CD4-positive, alpha-beta T cell (primary cell): ENCODE measurements at places on chromosomes 11 and 22. TPM values are rescaled to one million over a fixed set of nuclear protein-coding genes. Genes with fewer than 3 reads are reported as not detected.
A peak's percentile ranks its signal among the peaks of the same experiment; 100 is the strongest.

The TSPAN4 gene
- total RNA-seq = 1.6 TPM

GRCh38 chr11:79419120-79419519 is 21.7 kb downstream of the TENM4 start:
- H3K27ac ChIP-seq = no peak overlapping the region
- H3K4me1 ChIP-seq = no peaks in the 10 kb centered on the region
- no peaks in the 10 kb centered on the region for H3K36me3 ChIP-seq
- no peak overlapping the region for H3K4me3 ChIP-seq
- no peaks in the 10 kb centered on the region for H3K27me3 ChIP-seq
- DNase-seq = no peak

DNA sequence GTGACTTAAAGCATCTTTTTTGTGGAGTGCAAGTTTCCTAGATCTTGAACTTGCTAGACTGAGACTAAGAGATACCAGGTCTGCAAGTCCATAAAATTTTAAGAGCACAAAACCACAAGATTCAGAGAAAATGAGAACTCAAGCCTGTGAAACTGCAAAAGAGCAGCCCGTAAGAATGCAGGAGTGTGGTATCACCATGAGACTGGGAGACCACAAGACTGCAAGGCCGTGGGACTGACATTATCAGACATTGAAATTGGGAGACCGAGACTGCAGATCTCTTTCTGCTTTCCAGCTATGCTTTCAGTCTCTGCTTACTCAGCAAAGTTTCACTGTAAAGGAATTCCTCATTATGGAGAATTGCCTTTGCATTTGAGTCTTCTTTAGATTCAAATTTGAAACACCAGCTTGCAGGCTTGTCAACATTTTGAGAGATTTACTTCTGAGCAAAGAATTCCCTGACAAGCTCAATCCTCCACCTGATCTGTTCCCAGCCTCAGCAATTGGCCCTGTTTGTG is 621.2 kb downstream of the KCNA4 start:
- H3K27me3 ChIP-seq = no peaks in the 10 kb centered on the region
- no peak overlapping the region for H3K27ac ChIP-seq
- H3K36me3 ChIP-seq = no peaks in the 10 kb centered on the region

The APOL6 gene
- total RNA-seq = 39.3 TPM

The YPEL1 gene
- total RNA-seq = 2.3 TPM

DNA sequence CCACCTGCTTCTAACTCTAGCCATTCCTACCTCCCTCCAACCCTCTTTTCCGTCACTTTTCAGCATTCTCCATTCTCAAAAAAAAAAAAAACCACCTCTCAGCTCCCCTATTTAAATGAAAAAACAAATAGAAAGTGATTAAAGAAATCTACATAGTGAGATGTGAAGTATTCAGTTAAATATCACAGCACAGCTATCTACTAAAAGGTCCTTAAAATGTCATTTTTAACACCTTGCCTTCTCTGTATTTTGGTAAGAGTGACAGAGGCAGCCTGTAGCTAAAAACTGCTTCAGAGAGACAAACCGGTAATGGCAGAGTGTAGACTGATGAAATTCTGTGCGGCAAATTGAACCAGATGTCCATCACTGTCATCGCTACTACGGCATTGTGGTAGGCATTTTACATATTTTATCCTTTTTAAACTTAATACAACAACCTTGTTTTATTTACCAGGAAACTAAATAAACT is 346 bp upstream of the ALG9 start:
- H3K27me3 ChIP-seq = no peaks in the 10 kb centered on the region
- DNase-seq = no peak
- H3K36me3 ChIP-seq = peaks cover 33% of the 10 kb centered on the region
- peak overlapping the region; percentile 83 for H3K27ac ChIP-seq

The ARHGAP42 gene
- not detected for total RNA-seq

The RBMXL2 gene
- total RNA-seq = 0.14 TPM

GRCh38 chr11:12800032-12800671 is 125.9 kb downstream of the TEAD1 start:
- H3K27me3 ChIP-seq = peaks cover 31% of the 10 kb centered on the region
- no peak overlapping the region for H3K27ac ChIP-seq
- no peaks in the 10 kb centered on the region for H3K4me1 ChIP-seq

- peaks cover 23% of the 10 kb centered on the region for H3K36me3 ChIP-seq
- H3K27me3 ChIP-seq = no peaks in the 10 kb centered on the region
- peak overlapping the region; percentile 55 for H3K27ac ChIP-seq
- H3K4me1 ChIP-seq = peaks cover 64% of the 10 kb centered on the region
- DNase-seq = no peak
- peak overlapping the region; percentile 72 for H3K4me3 ChIP-seq
Measured at GRCh38 chr11:1762537-1763302, 1.0 kb downstream of the CTSD start.

DNA sequence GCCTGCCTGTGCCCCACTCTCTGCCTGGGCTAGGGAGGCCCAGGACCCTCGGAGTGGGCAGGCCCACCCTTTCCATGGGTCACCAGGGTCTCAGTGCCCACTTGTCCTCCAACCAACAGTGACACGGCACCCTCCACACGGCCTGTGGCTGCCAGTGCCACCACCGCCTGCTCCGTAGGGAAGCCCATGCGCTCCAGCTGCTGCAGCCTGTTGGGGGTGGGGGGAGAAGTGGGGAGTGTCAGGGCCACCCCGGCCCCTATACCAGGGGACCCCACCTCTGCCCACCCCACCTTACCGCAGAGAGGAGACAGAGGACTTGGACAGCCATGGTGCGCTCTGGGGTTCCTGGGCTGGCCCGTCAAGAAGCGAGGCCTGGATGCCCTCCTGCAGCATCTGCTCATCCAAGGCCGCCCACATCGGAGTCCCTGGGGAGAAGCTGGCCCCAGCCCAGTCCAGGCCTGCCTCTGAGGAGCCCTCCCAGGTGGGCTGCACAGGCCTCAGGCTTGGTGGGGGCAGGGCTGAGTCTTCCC is 7.7 kb downstream of the RHBDD3 start:
- DNase-seq = no peak
- H3K27me3 ChIP-seq = no peaks in the 10 kb centered on the region
- H3K36me3 ChIP-seq = peaks cover 6% of the 10 kb centered on the region
- H3K27ac ChIP-seq = no peak overlapping the region
- no peak overlapping the region for H3K4me3 ChIP-seq
- no peaks in the 10 kb centered on the region for H3K4me1 ChIP-seq

GRCh38 chr22:36369004-36369921 is 18.5 kb downstream of the MYH9 start:
- peak overlapping the region; percentile 39 for H3K4me3 ChIP-seq
- DNase-seq = peak; percentile 61
- H3K27ac ChIP-seq = peak overlapping the region; percentile 63
- H3K36me3 ChIP-seq = peaks cover 35% of the 10 kb centered on the region

The PCSK7 gene
- 247 TPM for total RNA-seq

The KCTD17 gene
- 17.3 TPM for total RNA-seq

The MYBPC3 gene
- not detected for total RNA-seq

The CDC42EP1 gene
- not detected for total RNA-seq

GRCh38 chr22:21936151-21936775 is 16.4 kb downstream of the PPM1F start:
- H3K27ac ChIP-seq = peak overlapping the region; percentile 2
- peaks cover 27% of the 10 kb centered on the region for H3K36me3 ChIP-seq
- no peak overlapping the region for H3K4me3 ChIP-seq
- H3K27me3 ChIP-seq = no peaks in the 10 kb centered on the region
- H3K4me1 ChIP-seq = peaks cover 40% of the 10 kb centered on the region

DNA sequence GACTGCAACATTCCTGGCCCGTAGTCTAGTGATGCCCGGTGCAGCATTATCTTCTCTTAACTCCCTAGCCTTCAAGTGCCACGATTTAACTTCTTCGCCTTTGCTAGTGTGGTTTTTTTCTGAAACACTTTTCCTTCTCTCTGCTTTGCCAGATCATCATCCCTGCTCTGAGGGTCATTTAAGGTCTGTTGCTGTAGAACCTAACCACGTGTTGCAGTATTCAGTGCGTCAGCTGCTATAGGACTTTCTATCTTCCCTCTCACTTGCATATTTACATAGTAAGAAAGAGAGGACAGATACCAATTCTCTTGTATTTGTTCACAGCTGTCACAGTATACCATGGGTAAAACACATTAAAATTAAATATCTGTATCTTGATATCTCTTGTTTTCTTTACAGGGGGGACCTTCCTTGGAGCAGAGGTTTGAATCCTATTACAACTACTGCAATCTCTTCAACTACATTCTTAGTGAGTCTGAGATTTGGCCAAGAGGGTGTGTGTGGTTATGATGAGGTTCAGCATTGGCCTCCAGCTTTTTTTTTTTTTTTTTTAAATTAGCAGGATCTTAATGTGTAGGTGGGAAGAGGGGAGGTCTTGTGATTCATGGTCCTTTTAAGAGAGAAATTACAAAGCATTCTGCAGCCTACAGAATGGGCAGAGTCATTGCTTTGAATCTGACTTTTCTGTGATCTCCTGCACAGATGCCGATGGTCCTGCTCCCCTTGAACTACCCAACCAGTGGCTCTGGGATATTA is 13.5 kb downstream of the EIF3L start:
- no peaks in the 10 kb centered on the region for H3K27me3 ChIP-seq
- H3K4me3 ChIP-seq = no peak overlapping the region
- H3K27ac ChIP-seq = no peak overlapping the region
- peaks cover 3% of the 10 kb centered on the region for H3K4me1 ChIP-seq
- no peak for DNase-seq

The ST3GAL4 gene
- total RNA-seq = 1.6 TPM

DNA sequence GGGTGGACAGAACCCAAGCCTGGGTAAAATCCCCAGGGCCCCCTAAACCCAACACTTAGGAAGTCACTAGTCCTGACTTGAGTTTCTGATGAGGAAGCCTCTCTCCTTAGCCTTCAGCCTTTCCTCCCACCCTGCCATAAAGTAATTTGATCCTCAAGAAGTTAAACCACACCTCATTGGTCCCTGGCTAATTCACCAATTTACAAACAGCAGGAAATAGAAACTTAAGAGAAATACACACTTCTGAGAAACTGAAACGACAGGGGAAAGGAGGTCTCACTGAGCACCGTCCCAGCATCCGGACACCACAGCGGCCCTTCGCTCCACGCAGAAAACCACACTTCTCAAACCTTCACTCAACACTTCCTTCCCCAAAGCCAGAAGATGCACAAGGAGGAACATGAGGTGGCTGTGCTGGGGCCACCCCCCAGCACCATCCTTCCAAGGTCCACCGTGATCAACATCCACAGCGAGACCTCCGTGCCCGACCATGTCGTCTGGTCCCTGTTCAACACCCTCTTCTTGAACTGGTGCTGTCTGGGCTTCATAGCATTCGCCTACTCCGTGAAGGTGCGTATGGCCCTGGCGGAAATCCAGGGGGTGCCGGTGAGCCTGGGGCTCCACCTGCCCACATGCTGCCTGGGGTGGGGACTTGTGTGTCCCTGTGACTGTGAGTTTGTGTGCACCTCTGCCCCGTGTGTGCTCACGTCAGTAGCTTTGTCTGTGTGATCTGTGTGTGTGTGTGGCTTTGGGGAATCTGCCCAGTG is at the start of gene IFITM1:
Gene IFITM1 (plus strand): TSS at position 254 of the 767 bp plus-strand sequence. CDS start 131 bp downstream, at position 385.
- H3K36me3 ChIP-seq = peaks cover 15% of the 10 kb centered on the region
- peak within 1 kb of the TSS; percentile 93 for H3K27ac ChIP-seq
- no peaks in the 10 kb centered on the region for H3K27me3 ChIP-seq
- H3K4me1 ChIP-seq = peaks cover 56% of the 10 kb centered on the region

The TTC36 gene
- total RNA-seq = 0.56 TPM
